Right atrium auricular region (tissue), 2 donors: ENCODE measurements at places on chromosomes 11 and 22. TPM values are rescaled to one million over a fixed set of nuclear protein-coding genes. Genes with fewer than 3 reads are reported as not detected.

DNA sequence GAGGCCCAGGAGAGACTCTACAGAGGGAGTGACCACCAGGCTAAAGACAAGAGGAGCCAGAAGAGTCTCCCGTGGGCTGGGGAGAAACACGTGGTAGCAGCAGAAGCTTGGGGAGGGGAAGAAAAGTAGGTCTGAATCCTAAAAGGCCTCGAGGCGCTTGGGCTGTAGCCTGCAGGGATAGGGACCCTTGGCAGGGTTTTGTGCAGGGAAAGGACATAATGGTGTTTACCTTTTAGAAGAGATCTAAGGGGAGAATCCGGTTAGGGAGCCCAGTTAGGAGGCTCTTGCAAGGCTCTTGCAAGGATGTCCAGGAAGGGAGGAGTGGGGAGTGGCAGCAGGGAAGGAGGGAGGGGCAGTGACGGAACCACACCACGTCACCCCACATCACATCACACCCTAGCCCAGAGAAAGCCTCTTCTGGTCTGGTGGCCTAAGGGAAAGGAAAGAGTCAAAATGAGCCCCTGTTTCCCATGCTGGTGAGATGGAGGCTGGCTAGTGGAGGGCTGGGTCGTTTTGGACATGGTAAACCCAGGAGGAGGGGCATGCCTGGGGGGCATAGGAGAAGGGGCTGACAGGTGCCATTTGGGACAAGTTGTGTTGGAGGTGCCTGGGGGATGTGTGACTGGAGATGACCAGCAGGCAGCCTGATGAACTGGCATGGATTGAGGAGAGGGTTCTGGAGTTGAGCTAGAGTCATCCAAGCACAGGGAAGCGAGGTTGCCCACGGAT, 6.2 kb upstream of the FAM83F start:
- no peaks in the 10 kb centered on the region for H3K36me3 ChIP-seq
- no peaks in the 10 kb centered on the region for H3K27me3 ChIP-seq
- H3K4me1 ChIP-seq, result no peaks in the 10 kb centered on the region
- no peak overlapping the region for H3K4me3 ChIP-seq
- no peak for DNase-seq
- peak overlapping the region; percentile 87 for H3K27ac ChIP-seq

GRCh38 chr22:36659762-36660509, 43.6 kb downstream of the CACNG2 start:
- H3K4me3 ChIP-seq, result no peak overlapping the region
- no peaks in the 10 kb centered on the region for H3K27me3 ChIP-seq
- peak overlapping the region; percentile 43 for H3K27ac ChIP-seq
- H3K36me3 ChIP-seq, result no peaks in the 10 kb centered on the region
- peak; percentile 91 for DNase-seq

DNA sequence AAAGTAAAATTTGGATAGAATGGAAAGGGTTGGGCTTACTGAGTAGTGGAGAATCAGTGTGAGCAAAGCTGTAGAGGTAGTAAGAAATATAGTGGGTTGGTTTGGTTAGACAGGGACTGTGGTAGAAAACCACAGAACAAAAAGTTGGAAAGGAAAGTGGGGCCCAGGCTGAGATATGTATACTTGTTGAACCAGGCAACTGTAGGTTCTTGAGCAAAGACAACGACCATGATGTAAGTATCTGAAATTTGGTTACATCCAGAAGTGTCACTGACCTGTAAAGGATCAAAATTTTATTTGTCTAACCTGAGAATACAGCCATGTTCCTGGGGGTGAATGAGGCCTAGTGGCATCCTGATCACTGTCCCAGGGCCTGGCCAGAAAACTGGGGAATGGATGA, 114.1 kb downstream of the STIM1 start:
- H3K27ac ChIP-seq, result no peak overlapping the region
- DNase-seq, result no peak
- peaks cover 7% of the 10 kb centered on the region for H3K36me3 ChIP-seq
- no peaks in the 10 kb centered on the region for H3K4me1 ChIP-seq
- H3K27me3 ChIP-seq, result no peaks in the 10 kb centered on the region

DNA sequence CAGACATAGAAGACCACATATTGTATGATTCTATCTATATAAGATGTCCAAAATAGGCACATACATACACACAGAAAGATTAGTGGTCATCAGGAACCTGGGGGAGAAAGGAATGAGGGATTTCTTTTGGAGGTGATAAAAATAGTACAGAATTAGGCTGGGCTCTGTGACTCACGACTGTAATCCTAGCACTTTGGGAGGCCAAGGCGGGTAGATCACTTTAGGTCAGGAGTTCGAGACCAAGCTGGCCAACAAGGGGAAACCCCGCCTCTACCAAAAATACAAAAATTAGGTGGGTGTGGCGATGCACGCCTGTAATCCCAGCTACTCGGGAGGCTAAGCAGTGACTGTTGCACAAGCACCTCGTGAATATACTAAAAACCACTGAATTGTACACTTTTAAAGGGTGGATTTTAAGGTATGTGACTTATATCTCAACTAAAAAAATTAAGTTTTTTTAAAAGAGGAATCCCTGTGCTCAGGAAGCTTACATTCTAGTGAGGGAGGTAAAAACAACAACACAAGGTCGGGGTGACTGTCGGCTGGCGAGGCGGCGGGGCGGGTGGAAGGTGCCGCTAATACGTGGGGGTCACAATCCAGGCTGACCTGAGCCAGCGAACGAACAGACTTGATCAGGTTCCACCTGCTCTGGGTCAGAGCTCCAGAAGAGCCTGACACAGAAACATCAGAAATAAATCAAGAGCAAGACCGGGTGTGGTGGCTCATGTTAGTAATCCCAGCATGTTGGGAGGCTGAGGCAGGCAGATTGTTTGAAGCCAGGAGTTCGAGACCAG, 25.3 kb upstream of the TESMIN start:
- no peak for DNase-seq
- no peaks in the 10 kb centered on the region for H3K4me1 ChIP-seq
- no peak overlapping the region for H3K4me3 ChIP-seq
- H3K27me3 ChIP-seq, result no peaks in the 10 kb centered on the region
- H3K27ac ChIP-seq, result no peak overlapping the region

DNA sequence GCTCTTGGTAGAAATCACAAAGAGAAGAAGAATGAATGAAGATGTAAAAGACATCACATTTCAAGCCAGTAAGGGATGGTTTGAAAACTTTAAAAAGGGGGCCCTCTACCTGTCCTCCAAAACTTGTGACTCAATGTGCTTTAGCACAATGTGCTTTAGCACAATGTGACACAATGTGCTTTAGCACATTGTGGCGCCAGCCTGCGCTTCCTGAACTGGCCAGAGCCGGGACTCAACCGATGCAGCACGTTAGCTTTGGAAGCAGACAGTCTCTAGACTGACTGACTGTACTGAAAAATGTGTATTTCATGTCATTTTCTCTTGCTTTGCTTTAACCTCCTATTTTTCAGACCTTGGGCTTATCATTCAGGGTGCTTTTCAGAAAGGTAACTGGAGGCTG, 63.5 kb downstream of the FAM83F start:
- H3K4me1 ChIP-seq, result no peaks in the 10 kb centered on the region
- H3K4me3 ChIP-seq, result no peak overlapping the region
- no peak overlapping the region for H3K27ac ChIP-seq
- no peaks in the 10 kb centered on the region for H3K36me3 ChIP-seq

- no peak overlapping the region for H3K27ac ChIP-seq
- no peaks in the 10 kb centered on the region for H3K27me3 ChIP-seq
- no peak for DNase-seq
- H3K4me3 ChIP-seq, result no peak overlapping the region
These were observed 441.0 kb downstream of the NTM start for GRCh38 chr11:131811383-131811782.

- H3K36me3 ChIP-seq, result no peaks in the 10 kb centered on the region
- no peak overlapping the region for H3K27ac ChIP-seq
- no peak overlapping the region for H3K4me3 ChIP-seq
- peak; percentile 18 for DNase-seq
These were observed 453.7 kb downstream of the INSC start for GRCh38 chr11:15568440-15568839.

DNA sequence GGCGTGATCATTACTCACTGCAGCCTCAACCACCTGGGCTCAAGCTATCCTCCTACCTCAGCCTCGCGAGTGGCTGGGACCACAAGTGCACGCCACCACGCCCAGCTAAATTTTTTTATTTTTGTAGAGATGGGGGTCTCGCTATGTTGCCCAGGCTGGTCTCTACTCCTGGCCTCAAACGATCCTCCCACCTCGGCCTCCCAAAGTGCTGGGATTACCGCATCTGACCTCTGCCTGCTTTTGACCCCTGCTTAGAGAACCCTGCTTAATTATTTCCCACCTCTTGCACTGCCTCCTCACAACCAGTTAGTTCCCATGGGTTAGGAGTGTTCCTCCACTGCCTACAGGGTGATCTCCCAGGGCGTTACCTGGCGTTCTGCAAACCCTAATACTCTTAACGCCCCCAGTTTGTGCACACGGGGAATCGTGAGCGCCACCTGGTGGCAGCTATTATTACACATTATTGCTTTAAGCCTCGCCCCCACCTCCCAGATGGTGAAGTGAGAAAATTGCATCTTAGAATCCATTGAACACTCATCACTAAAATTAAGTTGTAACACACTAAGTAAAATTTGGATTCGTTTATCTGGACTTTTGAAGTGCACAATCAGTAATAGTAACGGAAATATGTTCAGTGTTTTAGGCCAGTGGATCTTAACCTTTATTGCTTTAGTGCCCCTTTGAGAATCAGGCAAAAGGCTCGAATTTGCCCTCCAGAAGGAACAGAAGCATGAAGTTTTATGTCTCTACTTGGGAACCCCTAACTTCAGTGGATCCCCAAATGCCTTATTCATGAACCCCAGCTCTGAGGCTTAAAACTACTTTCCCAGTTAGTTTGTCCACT, 61.4 kb upstream of the ASPHD2 start:
- H3K36me3 ChIP-seq, result no peaks in the 10 kb centered on the region
- DNase-seq, result no peak
- no peak overlapping the region for H3K4me3 ChIP-seq
- H3K4me1 ChIP-seq, result no peaks in the 10 kb centered on the region

DNA sequence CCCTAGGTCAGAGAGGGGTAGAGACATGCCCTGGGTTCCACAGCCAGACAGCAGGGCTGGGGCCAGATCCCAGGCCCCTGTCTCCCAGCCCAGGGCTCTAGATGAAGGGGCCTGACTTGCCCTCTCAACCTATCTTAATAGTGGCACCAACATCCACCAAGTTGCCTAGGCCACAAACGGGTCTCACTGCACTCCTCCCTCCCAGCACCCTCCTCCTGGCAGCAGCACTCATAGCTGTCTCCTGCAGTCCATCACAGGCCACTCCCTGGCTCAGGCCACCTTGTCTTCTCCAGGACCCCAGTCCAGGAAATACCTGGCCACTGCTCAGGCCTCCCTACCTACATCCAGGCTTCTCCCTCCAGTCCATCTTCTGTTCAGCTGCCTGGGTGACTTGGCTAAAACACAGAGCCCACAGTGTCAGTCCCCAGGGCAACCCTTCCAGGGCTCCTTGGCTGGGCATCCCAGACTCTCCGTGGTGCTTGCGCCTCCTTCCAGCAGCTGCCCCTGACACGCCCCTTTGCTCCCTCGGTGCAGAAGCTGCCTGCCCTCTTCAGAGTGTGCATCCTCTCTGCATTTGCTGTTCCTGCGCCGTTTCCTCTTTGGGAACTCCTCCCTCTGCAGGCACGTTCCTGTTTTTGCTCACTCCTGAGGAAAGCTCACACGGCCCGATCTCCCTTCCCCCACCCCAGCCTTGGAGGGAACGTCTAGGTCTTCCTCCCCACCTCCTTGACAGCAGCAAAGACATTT, 40.5 kb downstream of the LRRC32 start:
- no peaks in the 10 kb centered on the region for H3K27me3 ChIP-seq
- no peaks in the 10 kb centered on the region for H3K36me3 ChIP-seq
- no peak overlapping the region for H3K4me3 ChIP-seq

DNA sequence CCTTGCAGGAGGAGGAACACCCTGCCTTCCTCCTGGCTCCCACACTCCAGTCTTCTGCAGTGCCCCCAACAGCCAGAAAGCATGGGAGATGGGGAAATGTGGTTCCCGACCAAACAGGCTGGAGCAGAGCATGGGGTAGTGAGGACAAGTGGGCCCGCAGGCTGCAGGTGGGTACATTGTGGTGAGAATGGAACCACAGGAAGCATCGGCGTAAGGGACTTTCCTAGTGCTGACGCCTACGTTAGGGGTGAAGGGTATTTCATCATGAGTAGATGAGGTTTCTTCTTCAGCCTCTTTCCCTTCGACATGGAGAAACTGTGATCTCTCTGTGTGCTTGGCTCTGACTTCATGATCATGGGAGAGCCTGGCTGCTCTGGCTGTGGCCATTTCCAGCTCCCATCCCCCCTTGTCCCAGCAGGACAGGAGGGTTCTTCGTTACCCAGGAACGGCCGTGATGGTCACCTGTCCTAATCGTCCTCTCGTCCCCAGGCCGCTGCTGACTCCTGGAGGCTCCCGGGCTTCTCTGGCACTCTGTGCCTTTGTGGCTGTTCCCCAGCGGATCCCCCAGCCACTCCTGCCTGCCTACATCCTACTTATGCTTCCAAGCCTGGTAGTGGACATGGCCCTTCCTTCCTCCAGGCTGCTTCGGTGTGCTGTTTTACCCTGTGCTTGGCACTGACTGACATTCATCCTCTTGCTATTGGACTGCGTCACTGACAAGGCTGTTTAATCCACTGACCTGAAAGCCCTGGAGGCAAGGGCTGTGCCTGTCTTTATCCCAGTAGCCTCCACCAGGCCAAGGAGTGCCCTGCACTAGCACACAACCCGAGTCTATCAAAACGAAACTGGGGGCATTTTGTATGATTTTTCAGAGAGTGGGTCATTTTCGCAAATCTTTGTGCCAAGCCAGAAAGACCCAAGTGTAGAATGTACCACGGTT, 65.2 kb upstream of the CECR2 start:
- H3K27me3 ChIP-seq, result no peaks in the 10 kb centered on the region
- H3K4me1 ChIP-seq, result no peaks in the 10 kb centered on the region
- no peak for DNase-seq
- no peaks in the 10 kb centered on the region for H3K36me3 ChIP-seq

- H3K4me3 ChIP-seq, result no peak overlapping the region
- H3K4me1 ChIP-seq, result no peaks in the 10 kb centered on the region
- no peaks in the 10 kb centered on the region for H3K27me3 ChIP-seq
- H3K27ac ChIP-seq, result no peak overlapping the region
These were observed 28.9 kb downstream of the RAB39A start for GRCh38 chr11:107957109-107957588.

DNA sequence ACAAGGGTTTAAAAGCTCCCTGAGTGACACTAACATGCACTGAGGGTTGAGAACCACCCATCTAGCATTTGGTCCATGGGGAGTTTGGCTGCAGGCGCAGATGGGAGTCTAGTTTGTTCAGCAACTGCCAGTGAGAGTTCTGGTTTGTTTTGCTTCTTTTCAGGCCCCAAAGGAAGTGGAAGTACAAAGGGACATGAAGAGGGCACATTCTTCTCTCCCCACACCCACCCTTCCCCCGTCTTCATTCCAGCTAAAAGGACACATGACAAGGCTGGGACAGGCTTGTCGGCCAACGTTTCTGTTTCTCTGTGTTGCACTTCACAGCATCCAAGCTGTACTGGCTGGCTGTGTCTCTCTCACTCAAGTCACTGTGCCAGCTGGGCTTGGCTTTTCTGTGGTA, 8.2 kb upstream of the ENDOD1 start:
- DNase-seq, result peak; percentile 69
- H3K36me3 ChIP-seq, result no peaks in the 10 kb centered on the region
- peak overlapping the region; percentile 36 for H3K27ac ChIP-seq
- H3K4me1 ChIP-seq, result no peaks in the 10 kb centered on the region

The NAP1L4 gene
- total RNA-seq, result 79.2 TPM

The P2RY2 gene
- 9.5 TPM for total RNA-seq

The PELI3 gene
- total RNA-seq, result 12.7 TPM

The KRTAP5-1 gene
- not detected for total RNA-seq

The SDF2L1 gene
- 25.9 TPM for total RNA-seq

The C11orf21 gene
- 1.4 TPM for total RNA-seq
